ENCODE measurements at places on chromosomes 12 and 14.

DNA sequence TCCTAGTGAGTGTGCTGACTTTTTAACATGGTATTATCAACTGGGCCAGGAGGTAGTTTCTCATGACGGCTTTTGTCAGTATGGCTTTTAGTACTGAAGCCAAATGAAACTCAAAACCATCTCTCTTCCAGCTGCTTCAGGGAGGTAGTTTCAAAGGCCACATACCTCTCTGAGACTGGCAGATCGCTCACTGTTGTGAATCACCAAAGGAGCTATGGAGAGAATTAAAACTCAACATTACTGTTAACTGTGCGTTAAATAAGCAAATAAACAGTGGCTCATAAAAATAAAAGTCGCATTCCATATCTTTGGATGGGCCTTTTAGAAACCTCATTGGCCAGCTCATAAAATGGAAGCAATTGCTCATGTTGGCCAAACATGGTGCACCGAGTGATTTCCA is 141.1 kb downstream of the HMGA2 start:
- DNase-seq: no peak

DNA sequence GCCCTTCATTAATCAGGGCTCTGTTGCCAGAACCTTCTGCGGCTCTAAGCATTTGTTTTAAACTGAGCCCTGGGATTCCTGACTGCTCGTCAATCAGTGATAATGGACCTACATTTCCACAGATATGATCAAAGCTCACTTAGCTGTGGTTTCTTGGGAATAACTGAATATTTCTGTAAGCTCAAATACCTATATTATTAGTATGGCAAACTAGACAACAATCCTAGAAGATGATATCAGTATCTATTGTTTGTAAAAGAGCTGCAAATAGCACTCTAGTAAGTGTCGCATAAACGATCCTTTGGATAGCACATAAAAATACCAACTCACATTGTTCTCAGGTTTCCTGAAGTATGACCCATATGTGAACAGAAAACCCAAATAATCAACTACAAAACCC is 150.4 kb downstream of the PPM1H start:
- DNase-seq: no peak

DNA sequence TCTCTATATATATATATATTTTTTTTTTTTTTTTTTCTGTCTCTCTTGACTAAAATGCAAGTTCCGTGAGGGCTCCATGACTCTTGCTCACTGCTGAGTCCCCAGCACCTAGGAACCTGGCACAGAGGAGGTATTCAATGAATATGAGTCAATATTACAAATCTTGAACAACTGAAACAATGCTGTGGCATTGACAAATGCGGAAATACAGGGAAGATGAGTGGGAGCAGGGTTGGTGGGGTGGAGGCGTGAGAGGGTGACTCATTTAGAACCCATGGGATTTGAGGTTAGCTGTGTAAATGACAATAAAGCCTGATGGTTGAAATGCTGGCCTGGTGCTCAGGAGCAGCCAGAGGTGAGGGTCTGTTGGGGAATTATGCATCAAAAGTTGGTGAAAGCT is 121.7 kb upstream of the FUT8 start:
- no peak for DNase-seq

DNA sequence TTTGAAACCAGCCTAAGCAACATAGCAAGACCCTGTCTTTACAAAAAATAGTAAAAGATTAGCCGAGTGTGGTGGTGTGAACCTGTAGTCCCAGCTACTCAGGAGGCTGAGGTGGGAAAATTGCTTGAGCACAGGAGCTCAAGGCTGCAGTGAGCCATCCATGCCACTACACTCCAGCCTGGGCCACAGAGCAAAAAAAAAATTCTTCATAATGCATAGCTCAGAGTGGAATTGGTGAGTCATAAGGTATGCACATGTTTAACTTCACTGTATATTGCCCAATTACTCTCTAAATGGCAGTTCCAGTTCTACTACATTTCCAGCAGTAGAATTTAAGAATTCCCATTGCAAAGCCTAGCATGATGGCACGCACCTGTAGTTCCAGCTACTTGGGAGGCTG is 26.8 kb upstream of the CLIP1 start:
- DNase-seq: no peak

- peak; percentile 53 for DNase-seq
These were observed 66.0 kb upstream of the ACTN1 start for GRCh38 chr14:69044965-69045555.

DNA sequence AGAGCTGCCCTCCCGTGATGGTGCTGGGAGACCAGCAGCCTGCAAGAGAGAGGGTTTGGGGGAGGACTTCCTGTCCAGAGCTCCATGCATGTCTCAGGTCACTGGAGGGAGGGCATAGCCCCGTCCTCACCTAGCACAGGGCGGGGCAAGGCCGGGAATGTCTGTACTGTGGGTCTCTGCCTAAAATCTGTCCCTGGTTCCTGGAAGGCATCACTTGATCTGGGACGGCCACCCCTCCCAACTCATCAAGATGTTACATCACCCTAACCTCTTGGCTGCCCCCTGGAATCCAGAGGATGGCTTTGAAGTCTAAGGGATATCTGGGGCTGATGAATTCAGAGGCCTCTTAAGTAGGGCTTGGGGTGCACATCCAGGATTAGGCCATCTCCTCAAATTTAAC is 37.0 kb upstream of the MEG3 start:
- peak; percentile 23 for DNase-seq

GRCh38 chr12:102522768-102523167 is 42.4 kb upstream of the IGF1 start:
- no peak for DNase-seq

GRCh38 chr14:27387463-27387862 is 789.6 kb upstream of the NOVA1 start:
- DNase-seq: no peak

GRCh38 chr12:92543840-92544239 is 158.9 kb upstream of the PLEKHG7 start:
- DNase-seq: no peak

GRCh38 chr14:34013721-34014060 is 62.8 kb upstream of the EGLN3 start:
- no peak for DNase-seq

GRCh38 chr12:109266106-109266879 is 42.8 kb downstream of the FOXN4 start:
- DNase-seq: no peak

DNA sequence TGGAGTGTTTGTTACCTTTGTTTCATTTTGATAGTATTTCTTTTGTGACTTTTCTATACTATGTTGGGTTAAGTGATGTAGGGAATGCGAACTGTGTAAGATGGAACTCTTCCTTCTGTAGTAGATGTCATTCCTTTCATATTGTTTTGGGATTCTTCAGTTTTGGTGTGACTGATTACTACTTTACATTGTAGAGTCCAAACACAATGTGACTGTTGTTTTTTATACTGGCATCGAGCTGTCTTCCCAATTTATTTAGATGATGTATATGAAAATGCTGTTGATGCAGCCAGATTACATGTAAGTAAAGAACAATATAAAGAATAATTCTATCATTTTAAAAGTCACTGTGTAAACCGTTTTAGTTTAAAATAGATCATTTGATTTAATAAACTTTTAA is 34.7 kb downstream of the WASHC4 start:
- no peak for DNase-seq

DNA sequence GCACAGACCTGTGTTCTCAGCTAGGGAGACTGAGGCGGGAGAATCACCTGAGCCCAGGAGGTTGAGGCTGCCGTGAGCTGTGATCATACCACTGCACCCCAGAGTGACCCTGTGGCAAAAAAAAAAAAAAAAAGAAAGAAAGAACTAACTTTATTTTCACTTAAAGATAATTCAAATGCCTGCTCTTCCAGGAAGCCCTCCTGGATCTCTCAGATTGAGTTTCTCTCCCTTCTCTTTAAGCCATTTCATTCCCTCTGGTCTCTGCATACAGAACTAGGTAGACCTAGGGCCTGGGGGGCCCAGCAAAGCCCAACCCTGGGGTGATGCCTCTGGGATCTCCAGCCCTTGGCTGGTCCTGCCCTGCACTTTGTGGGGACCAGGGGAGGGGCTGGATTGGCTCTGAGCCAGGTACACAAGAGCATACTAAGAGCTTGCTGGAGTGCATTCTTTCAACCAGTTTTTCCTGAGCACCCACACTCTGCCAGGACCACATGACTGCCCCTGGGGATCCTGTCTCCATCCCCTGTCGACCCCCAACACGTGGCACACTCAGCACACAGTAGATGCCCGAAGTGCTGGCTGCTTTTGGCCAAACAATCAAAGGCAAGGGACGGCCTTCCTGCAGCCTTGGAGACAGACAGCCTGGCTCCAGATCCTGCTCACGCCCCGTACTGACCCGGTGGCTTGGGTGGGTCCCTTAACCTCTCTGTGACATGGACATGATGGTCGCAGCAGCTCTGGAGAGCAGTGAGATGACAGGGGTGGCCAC is 52.7 kb downstream of the CYP46A1 start:
- peak; percentile 60 for DNase-seq

GRCh38 chr14:24913021-24913420 is 136.9 kb downstream of the STXBP6 start:
- no peak for DNase-seq

DNA sequence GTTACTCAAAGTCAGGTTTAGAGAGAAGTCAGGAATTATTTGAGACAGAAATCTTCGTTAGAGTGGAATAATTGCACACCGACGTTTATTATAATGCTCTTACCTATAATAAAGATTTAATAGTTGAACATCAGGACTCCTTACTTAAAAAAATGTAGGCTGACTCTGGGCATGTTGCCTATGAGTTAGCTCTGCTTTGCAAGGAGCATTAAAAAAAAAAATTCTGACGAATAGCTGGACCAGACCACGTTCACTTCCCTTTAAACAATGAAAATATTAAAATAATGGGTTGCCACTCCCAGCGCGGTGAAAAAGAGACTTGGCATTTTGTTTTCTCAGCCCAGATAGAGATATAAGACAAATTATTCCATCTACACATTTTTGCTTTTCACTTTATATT is 574 bp upstream of the FANCM start:
- no peak for DNase-seq

DNA sequence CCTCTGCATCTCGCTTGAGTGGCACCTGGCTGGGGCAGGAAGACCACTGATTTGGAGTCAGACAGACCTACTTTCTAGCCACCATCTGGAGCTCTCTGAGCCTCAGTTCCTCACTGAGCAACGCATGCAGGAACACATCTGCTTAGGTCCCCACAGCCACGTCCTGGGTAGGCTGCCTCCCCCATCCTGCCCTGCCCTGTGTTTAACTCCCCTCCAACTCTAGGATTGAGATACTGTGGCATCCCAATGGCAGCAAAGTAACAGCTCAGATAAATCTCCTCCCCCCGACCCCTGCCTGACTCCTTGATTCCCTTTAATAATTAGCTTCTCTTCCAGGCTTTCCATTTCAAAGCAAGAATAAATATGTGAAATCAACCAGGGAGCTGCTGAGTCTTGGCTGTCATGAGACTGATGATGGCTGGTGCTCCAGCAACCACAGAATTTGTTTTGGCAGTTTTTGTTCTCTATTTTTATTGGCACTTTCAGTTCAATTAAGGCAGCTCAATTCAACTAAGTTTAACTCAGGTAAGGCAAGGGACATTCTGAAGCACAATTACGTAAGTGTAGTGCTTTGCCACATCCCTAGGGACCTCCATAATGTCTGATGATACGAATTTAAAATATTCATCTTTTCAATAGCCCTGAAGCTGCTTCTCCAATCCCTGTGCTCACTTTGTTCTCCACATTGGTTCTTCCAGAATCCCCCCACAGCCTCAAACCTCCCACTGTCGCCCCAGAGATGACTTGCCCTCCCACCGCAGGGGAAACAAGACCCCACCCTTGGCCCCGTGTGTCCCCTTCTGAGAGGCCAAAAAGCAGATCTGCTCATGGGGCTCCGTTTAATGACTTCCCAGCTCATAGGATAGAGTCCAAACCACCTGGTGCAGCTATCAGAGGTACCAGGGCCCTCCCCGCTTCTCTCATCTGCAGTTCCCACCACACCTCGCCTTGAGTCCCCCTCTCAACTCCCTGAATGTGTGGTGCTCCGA is 58.2 kb downstream of the ESR2 start:
- DNase-seq: no peak

- DNase-seq: no peak
These were observed 140.6 kb downstream of the EPS8 start for GRCh38 chr12:15648558-15648957.

DNA sequence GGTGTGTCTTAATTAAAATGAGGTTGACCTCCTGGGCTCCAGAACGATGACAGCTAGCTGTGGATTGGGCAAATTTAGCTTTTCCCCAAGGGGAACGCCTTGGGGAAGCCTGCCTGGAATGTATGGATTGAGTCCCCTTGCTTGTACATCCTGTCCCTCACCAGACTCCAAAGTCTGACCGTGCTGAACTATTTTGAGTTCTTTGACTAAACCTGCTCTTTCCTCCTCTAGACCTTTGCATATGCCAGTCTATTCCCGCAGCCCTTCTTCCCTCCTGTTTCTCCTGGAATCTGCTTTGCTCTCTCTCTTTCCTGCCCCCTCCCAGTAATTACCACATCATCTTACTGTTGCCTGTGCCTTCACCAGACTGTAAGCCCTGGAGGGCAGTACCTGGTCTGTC is 11.5 kb upstream of the KDM2B start:
- DNase-seq: no peak

GRCh38 chr14:26190646-26191045 is 407.2 kb downstream of the NOVA1 start:
- DNase-seq: no peak

- DNase-seq: no peak
These were observed 104.1 kb downstream of the ANO2 start for GRCh38 chr12:5840944-5841343.

GRCh38 chr12:70948976-70949336 is 28.4 kb upstream of the PTPRR start:
- no peak for DNase-seq

- DNase-seq: no peak
These were observed 13.1 kb downstream of the EVL start for GRCh38 chr14:100078216-100078803.

- no peak for DNase-seq
These were observed 25.0 kb upstream of the NPAS3 start for GRCh38 chr14:32913725-32914124.

GRCh38 chr14:52018252-52018651 is 28.9 kb downstream of the RTRAF start:
- DNase-seq: no peak

DNA sequence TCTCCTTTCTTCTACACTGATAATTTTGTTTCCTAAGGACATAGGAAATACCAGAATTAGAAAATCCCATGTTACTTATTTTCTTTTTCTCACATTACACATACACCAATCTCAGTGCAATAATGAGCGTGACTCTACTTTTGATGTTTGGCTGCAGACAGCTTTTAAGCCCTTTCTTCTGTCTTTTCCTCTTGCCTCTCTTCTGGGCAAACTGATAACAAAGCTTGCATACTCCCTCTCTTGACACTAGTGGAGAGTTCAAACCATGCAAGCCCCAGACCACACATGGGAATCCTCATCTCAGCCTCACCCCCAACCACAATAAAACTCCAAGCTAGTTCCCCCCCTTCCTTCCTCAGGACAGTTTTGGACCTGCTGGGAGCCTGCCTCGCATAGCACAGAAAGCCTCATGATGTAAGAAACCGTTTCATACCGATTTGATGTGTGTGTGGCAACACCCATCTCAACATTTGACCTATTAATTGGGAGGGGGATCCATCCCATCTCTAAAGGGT is 161.9 kb downstream of the EMP1 start:
- DNase-seq: no peak

GRCh38 chr12:54213079-54213478 is 24.3 kb upstream of the SMUG1 start:
- no peak for DNase-seq

- no peak for DNase-seq
These were observed 35.7 kb downstream of the FOXN4 start for GRCh38 chr12:109273354-109273753.
